ENCODE measurements at places on chromosomes 1 and 21.
A peak's percentile ranks its signal among the peaks of the same experiment; 100 is the strongest.

DNA sequence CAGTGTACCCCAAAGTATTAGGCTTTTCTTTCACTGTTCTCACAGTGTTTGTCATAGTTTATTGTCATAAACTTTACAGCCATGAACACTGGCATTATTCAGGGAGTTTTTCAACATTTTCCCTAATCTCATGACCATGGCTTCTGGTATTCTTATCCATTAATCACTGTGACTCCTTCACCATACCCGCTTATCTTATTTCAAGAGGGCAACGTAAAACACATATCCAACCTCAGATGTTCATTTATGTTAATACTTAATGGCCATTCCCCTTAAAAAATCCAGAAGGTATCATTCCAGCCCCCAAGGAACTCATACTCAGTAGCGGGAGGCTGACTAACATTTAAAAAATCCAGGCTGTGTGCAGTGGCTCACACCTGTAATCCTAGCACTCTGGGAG lies 78.5 kb upstream of the RGS4 start:
- no peak for DNase-seq

DNA sequence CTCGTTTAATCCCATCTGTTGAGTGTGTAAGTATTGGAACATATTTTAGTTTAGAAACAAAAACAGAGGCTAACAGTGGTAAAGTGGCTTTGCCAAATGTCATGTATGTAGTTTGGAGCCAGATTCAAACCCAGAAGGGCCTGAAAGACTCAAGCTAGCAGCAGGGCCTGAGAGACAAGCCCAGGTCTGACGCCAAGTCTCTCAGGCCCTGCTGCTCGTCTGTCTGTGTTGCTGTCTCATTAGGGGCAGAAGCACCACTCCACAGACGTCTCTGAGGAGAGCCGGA lies 8.3 kb downstream of the CITED4 start:
- DNase-seq = no peak

DNA sequence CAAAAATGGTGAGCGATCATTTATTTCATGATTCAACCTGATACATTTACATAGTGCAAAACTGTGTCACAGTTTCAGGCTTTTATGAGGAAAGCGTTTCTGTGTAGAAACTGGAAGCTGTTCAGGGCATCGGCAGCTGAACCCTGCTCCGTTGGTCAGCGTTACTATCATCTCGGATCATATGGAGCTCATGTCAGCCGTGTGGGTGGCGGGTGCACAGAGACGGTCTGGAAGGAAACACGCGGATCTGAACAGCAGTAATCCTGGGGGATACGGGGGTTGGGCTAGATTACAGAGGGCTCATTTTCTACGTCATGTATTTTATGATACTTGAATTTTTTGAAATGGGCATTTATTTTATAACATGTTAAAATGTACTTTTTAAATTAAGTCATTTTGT lies 15.1 kb downstream of the C1orf174 start:
- no peak for DNase-seq

DNA sequence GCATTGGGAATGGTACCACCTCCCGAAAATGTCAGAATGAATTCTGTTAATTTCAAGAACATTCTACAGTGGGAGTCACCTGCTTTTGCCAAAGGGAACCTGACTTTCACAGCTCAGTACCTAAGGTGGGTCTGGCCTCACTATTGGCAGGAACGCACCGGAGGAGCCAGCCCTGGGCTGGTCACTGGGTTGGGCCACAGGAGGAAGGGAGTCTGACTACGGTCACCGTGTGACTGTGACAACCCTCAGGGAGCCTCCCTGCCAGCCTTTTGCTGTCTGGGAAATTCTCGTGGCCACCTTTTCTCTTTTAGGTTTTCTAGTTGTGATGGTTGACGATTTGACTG lies 2.2 kb downstream of the IL10RB start:
- DNase-seq = no peak

DNA sequence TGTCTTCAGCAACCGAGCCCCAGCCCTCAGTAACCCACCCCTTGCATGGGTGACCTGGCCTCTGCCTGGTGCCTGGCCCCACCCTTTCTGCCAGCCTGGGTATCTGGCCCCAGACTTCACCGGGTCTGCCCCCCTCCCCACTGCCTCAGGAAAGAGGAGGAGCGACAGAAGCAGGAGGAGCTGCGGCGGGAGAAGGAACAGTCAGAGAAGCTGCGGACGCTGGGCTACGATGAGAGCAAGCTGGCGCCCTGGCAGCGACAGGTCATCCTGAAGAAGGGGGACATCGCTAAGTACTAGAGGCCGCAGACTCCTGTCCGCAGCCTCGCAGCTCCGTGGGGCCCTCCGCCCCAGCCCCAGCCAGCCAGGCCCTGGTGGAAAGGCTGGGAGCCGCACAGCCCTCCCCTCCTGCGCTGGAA lies 6.1 kb downstream of the TNFRSF25 start:
- DNase-seq = peak; percentile 55

- DNase-seq = peak; percentile 55
Observed at GRCh38 chr1:20717452-20718342, at the start of gene KIF17. TSS of gene KIF17 (minus strand) at chr1:20718007. CDS start at chr1:20717706, 301 bp downstream.

- DNase-seq = no peak
Observed at GRCh38 chr1:97350662-97351061, 570.2 kb downstream of the DPYD start.

DNA sequence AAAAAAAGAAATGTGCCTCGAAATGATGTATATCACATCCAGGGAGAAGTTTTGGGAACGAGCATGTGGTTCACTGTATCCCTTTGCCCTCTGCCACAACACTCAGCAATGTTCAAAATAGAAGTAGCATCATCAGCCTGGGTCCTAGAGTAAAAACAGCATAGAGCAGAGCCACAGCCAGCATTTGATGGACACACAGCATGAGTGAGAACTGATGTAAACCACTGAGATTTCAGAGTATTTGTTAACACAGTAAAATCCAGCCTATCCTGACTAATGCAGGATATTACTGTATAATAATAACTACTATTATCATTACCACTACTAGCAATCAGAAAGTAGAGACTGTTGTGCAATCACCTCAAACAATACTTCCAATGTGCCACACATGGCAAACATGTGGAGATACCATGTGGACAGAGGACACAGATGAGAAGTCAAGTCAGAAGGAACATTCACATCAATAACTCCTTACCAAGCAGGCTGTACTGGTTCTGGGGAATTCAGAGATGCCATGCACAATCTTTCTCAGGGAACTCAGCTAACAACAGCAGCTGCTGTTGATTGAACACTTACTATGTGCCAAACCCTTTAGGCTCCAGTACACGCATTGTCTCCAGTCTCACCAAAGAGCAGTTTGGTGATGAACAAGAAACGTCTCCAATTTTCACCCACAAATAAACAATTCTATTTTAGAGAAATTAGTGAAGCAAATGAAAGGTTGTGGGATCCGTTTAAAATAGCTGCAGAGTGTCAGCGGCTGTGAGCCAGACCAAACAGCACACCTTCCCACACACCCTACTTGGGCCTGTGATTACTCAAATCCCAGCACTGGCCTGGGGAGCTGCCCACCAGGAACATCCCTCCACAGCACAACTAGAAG lies 16.6 kb upstream of the GFI1 start:
- no peak for DNase-seq

DNA sequence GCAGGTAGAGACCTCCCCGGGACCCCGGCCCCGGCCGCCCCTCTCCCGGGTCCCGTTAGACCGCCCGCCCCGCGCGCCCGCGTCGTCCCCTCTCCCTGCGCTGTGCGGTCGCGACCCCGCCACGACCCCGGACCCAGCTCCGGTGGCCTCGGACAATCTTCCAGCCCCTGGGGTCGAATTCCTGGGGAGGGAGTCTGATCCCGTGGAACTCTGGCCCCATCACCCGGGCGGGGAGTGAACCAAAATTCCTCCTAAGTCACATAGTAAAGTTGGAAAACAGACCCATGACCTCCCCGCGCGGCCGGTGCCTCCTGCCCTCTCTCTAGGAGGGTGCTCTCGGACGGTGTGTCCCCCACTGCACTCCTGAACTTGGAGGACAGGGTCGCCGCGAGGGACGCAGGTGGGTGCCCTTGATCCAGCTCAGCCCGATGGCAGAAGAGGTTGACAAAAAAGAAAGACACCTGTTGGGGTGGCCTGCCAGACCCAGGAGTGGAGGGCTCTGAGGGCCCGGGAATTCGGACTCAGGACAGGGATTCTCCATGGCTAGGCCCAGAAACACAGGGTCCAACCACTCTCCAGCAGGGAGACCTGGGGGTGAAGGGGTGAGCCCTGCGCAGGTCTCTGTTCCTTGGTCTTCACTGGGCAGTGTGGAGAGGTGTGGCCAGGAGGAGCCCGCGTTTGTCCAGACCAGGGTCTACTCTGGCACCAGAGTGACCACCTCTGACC lies 451 bp downstream of the ADAMTSL4 start:
- DNase-seq = no peak

Data from T-helper 17 cell (primary cell).